ENCODE measurements at places on chromosomes 11 and 22.
A peak's percentile ranks its signal among the peaks of the same experiment; 100 is the strongest.

GRCh38 chr11:11582011-11582701 is 39.6 kb downstream of the GALNT18 start:
- no peak for DNase-seq

DNA sequence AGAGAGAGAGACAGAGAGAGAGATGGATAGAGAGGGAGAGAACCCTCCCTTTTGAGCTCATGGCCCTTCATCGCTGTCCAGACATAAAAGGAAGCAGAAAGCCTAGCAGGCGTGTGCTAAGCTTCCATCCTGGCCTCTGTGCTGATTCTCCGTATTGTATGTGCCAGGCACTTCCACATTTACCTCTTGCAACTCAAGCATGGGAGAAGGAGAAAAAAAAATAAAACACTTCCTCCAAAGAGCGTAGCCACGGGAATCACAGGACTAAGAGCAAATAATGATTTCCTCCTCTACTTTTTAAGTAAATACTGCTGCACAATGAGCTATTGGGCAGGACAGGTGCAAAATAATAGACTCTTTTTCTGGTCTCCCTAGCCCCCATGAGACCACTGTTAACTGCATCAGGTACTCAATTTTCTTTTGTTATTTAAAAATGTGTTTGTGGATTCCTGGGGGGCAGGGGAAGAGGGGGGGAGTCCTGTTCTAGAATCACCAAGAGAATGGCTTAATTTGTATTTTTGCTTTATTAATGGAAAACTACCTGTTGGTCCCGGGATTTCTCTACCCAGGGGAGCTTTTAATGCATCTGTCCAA is 154.3 kb downstream of the NXPE2 start:
- DNase-seq: peak; percentile 96

DNA sequence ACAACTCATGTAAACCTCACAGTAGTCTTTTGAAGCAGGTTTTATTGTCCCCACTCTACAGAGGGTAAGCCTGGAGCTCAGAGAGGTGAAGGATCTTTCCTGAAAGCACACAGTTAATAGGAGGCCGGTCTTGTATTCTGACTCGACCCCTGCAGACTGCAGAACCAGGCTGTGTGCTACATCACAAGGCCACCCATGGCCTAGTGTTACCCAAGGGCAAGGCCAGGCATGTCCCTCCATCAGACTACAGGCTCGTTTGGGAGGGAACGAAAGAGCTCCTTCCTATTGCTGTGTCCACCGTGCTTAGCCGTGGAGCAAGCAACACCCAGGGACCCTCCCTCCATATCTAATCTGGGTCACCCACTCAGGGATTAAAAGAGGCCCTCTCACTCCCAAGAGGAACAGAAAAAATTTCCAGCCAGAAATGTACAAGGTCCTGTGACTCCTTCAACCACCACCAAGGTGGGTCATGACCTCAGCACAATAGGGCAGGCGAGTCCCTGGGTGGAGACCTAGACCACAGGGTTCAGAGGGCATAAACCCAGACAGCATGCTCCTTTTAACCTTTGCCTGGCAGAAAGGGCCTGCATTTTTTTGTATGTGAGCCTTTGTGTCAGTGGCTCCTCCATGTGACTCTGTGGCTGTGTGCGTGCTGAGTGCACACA is 6.3 kb upstream of the SMIM35 start:
- DNase-seq: no peak

- no peak for DNase-seq
Observed at GRCh38 chr11:44950625-44951476, at the start of gene TP53I11. Gene TP53I11, minus strand, starts transcription at chr11:44950883. Its CDS starts 12,548 bp downstream, at chr11:44938335.

- no peak for DNase-seq
Observed at GRCh38 chr11:134830312-134830711, 418.3 kb upstream of the B3GAT1 start.

- no peak for DNase-seq
Observed at GRCh38 chr11:2674658-2675131, 25.1 kb downstream of the KCNQ1OT1 start.

DNA sequence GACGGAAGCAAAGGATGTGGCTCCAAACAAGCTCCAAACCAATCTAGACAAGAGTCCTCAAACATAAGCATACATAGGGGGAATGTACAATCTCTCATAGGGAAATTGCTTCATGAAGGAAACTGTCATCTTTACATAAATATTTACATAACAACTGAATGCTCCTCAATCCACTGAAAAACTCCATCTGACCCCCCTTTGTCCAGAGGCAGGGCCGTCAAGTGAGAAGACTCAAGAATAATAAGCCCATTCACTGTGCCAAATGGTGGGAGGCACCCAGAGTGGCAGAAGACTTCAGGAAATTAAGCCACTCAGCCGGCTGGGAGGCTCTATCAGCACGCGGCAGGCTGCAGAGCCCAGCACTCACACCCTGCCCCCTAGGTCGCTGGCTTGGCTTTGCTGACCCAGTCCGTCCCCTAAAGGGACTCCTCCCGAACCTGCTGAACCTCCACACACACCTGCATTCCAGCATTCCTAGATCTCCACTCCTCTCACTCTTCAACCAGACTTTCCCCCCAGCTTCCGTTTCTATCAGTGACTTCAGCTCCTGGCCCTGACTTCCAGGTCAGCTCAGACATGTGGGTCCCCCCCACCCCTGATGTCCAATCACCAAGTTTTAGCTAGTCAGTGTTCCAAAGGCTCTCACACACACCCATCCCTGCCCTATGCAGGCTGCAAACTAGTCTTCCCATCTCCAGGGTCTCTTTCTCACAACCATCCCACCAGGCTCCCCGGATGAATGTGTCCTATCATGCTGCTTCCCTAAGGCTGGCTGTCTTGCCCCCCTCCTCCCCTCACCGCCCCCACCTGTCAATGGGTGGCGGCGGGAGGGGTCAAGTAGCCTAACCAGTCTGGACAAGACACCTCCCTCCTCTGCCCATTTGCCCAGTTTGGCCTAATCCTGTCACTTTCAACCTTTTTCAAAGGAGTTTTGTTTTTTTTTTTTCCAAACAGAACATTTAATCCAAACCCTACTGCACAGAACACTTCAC is 11.3 kb downstream of the VPS37C start:
- no peak for DNase-seq

- DNase-seq: no peak
Observed at GRCh38 chr11:75504501-75504900, 21.2 kb downstream of the GDPD5 start.

DNA sequence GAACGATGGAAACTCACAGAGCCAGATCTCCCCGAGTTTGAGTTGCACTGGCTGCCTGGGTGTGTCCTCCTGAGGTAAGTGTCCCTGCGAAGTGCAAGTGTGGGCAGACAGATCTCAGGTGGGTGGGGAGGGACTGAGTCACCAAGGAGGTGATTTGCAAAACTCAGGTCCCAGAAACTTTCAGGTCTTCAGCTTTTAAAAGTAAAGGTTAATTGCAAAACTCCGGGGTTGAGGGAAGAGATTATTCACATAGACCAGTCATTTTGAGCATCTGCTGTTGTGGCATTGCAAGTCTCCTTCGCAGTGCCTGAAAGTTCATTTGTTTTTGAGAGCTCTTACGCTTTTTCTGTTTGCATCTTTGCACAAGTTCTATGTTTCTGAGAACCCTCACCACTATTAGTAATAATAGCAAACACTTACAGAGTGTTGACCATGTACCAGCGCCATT is 7.1 kb downstream of the CD44 start:
- DNase-seq: no peak

GRCh38 chr11:113313601-113314000 is 782 bp upstream of the TTC12 start:
- DNase-seq: no peak

GRCh38 chr11:70510106-70510505 is 111.8 kb downstream of the CTTN start:
- no peak for DNase-seq

GRCh38 chr11:85027346-85027745 is 599.8 kb downstream of the DLG2 start:
- DNase-seq: no peak

- DNase-seq: no peak
Observed at GRCh38 chr11:134069426-134070341, 812 bp downstream of the JAM3 start.

GRCh38 chr11:74185285-74185684 is 14.2 kb downstream of the PPME1 start:
- DNase-seq: no peak

GRCh38 chr11:34996958-34997357 is 80.5 kb downstream of the PDHX start:
- DNase-seq: no peak

- no peak for DNase-seq
Observed at GRCh38 chr11:78797559-78797958, 222.9 kb upstream of the NARS2 start.

DNA sequence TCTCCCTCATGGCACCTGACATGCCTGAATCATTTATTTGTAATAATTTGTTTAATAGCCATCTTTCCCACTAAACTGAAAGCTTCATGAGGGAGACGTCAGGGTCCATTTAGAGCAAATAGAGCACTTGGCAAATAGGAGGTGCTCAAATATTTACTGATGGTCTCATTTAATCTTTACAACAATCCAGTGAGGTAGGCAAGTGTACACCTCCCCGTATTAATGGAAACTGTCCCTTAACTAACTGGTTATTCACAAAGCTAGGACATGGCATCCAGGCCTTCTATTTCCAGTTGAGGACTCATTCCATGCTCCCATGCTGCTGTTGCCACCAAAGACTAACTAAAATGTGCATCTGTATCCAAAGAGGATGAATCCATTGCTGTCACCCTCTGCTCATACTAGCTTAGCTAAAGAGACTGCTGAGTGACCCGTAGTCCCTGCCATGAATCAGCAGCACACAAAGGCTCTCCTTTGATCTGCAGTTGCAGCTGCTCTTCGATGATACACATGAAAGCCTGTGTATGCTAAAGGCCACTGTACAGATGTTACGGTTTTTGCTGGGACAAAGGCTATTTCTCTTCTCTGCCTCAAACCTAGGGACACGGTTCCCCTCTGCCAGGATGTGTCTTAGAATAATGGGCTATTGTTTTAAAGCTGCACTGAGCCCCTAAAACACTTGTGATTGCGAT is 82.6 kb downstream of the RAB30 start:
- DNase-seq: no peak

DNA sequence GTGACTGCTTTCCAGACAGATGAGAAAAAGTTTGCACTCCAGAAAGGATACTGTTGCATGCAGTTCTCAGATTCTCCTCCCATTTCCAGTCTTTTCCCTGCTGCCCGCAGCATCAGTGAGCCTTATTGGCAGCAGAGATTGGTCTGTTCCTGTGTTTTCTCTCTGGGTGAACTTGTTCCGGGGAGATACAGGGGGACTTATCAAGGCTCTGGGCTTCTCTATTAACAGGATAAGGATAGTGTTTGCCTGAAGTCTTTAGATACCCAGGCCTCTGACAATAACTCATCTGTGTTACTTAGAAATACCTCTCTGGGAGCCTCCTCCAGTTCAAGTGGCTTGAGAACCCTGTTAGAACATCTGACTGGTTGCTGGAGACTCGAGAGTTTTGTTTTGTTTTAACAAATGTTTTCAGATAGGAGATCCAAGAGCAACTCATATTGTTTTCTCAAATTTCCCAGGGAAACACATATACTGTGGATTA is 154.7 kb downstream of the BLID start:
- no peak for DNase-seq

- no peak for DNase-seq
Observed at GRCh38 chr11:62708793-62709192, 1.3 kb downstream of the GNG3 start.

- DNase-seq: no peak
Observed at GRCh38 chr22:42329504-42329903, 59.1 kb upstream of the TCF20 start.

DNA sequence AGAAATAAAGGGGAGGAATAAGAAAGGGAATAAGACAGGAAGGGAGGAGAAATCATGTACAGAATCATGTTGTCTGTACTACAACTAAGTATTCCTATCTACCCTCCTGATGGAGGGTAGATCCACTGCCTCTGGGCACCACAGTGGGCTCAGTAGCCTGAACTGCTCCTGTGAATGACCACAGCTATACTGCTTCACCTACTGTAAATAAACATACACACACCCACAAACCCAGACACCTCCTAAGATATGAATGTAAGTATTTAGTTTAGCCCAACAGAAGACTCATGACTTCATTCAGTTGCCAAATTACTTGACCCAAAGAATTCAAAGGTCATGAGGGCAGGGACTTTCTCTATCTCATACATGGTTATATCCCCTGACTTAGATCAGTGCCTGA is 177.3 kb upstream of the C11orf58 start:
- DNase-seq: no peak

DNA sequence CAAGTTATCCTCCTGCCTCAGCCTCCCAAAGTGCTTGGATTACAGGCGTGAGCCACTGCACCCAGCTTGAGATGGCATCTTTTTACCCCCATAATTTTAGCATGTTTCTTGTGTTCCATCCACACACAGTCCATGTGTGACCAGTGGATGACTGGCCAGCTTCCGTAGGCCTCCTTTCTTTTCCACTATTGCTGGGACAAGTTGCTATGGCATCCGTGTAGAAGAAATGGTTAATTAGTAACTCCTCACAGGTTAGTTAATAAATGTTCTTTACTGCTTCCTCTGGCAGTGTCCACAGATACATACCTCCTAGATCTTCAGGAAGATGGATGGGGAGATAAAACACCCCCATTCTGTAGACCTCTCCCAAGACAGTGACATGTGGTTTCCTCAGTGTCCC is 154.3 kb upstream of the RASSF10 start:
- DNase-seq: no peak

DNA sequence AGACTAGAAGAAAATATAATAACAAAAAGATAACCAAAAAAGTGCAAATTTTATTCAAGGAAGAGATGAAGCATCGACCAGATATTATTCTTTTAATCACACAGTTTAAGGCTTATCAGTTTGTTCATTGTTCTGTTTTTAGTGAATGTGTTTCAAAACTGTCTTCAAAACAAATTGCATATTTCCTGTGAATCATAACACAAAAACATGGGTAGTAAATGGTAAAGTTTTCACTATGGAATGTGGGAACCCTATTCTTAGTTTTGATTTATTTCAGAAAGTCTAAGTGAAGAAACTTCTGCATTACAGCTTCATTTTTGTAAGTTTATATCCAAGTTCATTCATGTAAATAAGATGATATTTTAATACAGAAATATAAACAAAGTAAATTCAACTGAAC is 207.6 kb upstream of the LUZP2 start:
- no peak for DNase-seq

GRCh38 chr11:78961937-78962701 is 387.5 kb upstream of the NARS2 start:
- peak; percentile 64 for DNase-seq

DNA sequence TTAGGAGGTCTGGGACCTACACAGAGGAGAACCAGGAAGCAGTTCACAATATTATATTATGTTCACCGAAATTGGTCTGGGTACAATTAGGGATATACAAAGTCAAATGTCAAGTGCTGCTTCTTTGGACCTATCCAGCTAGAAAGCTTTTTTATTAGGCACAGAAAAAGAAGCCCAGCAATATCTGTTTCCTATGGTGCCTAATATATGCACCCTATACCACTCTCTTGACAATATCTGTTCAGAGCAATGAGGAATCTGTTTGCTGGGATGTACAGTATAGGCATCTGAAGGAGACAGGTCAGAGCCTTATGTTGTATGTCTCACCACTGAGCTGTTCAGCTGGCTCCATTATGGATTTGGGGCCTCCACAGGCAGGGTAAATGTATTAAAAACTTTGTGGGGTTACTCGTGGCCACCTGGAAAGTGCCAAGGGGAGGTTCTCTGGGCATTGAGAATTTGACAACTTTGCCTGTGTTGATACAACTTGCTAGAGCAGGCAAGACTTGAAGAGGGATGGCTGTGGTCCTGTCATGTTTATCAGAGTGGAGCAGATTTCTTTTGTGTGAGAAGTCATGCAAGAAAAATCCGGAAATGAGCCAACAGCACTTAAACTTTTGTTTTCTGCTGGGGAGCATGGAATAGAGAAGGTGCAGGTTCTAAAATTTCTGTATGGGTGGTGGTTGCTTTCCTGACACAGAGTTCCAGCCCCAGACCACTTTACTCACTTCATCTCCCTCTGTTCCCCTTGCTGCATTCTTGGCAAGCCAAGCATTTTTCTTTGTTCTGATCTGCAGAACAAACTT is 10.1 kb downstream of the STIM1 start:
- no peak for DNase-seq

Data from NCI-H1436 treated with DMSO at 0.1 percent for 48 hours (cell line).